Dermis microvascular lymphatic vessel endothelial cell (primary cell): ENCODE measurements at places on chromosomes 2 and 18.

DNA sequence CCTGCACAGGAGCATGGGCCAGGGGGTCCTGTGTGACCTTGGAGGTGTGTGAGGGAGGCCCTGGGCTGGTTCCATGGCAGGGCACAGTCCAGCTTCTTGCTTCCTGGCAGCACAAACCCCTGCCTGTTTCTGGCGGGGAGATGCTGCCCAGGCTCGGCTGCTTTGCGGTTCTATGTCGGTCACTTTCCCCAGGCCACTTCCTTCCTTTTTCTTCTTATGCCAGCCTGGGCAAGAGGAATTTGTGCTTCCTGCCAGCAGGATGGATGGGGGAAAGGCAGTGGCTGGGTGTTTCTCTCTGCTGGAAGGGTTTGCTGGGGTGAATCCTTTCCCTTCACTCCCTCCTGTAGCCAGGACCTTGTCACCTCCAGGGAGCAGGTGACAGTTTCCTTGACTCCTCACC, 24.3 kb downstream of the ASAP2 start:
- no peak for DNase-seq

DNA sequence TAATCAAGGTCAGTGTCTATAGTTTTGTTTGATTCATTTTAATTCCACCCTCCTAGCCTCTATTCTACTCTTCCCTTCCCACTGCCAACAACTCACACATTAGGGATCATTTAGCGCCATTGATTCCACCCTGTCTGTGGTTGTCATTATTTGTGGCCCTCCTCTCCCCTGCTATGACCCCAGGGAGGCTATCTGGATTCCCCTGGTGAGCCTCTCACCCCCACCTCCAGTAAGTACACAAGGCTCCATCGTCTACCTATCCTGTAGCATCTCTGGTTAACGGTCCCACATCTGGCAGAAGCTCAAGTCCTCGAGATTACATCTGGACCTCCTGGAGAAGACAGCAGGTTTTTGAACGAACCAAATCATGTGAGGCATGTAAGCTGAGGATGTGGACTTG, 27.4 kb downstream of the UPP2 start:
- no peak for DNase-seq

DNA sequence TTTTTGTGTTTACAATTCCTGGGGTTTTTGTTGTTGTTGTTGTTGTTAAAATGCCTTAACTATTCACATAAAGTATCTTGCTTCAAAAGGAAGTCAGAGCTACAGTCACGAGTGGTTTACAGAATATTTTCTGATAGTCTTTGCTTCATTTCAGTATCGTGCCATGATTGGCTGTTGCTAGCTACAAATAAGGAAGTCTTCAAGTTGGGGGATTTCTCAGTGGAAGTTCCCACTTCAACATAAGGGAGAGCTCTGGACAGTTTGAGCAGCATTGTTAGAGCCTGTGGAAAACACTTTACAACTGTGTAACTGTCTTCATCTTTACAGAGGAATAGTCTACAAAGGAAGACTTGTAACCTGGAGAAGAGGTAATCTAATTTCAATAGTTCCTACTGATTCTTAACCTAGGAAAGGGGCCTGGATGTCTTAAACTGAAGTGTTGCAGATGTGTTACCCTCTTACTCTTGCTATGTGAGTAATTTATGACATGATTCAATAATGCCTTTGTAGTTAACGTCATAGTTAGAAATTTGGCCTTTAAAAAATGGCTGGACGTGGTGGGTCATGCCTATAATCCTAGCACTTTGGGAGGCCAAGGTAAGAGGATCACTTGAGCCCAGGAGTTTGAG, 23.4 kb upstream of the TANK start:
- no peak for DNase-seq

DNA sequence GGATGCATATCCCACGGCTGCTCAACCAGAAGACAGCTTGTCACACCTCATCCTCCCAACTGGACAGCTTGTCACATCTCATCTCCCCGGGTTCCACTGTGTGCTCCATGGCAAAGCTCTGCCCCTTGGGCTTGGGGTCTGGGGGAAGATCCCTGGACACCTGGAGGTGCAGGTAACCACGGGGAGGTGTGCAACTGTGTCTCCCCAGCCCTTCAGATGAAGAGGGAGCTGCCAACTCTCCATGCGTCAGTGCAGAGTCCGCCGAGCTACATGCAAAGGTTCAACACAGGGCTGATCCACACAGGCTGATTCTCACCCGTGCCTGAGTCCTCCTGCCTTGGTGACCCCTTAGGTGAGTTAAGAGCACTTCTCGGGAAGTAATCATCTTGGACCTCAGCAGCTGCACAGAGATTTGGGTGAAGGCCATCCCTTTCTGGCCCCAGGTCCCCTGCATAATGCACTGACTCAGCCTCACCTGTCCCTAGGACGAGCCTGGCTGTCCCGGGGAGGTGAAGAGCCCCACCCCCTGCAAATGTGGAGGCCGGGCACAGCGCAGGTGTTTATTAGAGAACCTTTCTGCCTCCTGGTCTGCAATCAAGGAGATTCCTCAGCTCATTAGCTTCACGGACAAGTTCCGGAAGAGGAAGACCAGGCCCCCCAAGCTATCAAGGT, 157.9 kb downstream of the PXDN start:
- DNase-seq: no peak

- DNase-seq: no peak
These were observed 59.6 kb downstream of the VIL1 start for GRCh38 chr2:218478544-218478943.

DNA sequence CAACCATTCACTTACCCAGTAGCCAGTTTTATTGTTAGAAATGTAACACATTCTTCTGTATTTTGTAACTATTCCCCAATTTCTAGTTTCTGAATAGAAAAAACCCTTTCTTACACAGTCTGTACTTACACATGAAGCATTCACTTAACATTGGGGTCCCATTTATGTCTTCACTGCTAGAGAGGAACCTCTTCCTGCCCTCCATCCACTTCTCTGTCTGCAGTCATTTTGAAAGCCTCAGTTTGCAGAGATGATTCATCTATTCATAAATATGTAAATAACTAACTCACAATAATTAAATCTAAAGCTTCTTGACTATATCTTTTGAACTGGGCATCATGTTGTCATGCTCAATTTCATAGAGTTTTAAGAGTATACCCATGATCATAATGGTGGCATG, 55.9 kb downstream of the ZRANB3 start:
- DNase-seq: no peak

GRCh38 chr2:13240789-13241487, 524.2 kb downstream of the TRIB2 start:
- no peak for DNase-seq

DNA sequence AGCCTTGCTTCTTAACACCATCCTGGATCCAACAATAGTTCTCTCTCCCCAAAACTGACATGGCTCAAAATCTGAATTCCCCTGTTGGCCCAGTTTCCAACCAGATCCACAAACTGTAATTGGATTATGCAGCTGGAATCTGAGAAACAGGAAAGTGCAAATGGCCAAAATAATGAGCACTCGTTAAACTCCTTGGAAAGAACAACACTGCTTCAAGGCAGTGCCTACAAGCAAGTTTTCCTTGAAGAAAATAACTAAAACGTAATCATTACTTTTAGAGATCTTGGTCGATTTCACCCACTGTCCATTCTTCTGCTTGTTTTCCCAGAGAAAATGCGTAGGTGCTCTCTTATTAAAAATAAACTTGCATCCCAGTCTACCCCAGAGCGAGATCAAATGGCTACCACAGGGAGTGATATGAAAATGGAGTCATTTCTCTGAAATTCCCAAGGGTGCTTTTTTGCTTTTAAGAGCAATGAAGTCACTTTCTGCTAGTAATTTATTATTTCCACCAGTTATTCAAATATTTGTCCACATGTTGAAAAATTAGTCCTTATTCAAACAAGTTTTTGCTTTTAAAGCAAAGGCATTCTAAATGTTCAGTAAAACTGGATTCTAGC, 264.2 kb downstream of the C1D start:
- no peak for DNase-seq

- no peak for DNase-seq
These were observed 15.9 kb upstream of the ZBTB14 start for GRCh38 chr18:5311301-5311989.

GRCh38 chr2:138205281-138205680, 241.0 kb downstream of the HNMT start:
- DNase-seq: no peak

DNA sequence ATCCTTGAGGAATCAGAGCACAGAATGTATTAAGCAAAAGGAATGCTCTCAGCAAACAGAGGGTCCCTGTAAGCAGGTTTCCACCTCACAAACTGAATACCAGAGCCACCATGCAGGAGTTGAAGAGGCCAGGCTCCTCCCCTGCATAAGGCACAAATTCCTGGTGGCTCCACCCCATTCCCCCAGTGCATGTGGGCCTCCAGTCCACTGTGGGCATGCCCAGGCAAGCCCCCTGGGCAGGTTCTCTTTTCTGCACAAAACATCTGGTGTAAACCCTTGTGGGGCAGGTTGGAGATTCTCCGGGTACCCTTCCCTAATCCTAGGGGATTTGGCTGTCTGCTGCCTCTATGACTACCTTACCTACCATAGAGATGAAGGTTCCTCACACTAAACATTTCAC, 166.5 kb downstream of the PTPRM start:
- DNase-seq: no peak

DNA sequence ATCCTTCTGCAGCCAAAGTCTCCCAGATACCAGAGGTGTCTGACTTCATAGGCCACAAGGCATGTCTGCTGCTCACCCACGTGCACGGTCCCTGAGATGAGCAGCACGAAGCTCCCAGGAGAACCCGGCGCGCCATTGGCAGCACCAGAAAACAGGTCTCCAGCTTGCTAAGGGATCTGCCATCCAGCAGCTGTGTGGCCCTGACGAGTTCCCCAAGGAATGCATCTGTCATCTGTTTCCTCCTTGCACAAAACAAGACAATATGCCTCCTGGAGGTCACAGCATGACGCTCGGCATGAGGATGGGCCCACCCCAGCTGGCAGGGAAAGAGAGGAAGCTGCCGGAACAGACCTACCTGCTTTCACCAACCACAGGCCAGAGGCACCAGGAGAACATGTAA, 29.2 kb downstream of the HS6ST1 start:
- DNase-seq: no peak

GRCh38 chr2:11743366-11743765, 3.1 kb upstream of the LPIN1 start:
- DNase-seq: no peak

GRCh38 chr18:46767217-46767616, 10.4 kb upstream of the ST8SIA5 start:
- no peak for DNase-seq

- DNase-seq: peak; percentile 33
These were observed 945.0 kb upstream of the CRIM1 start for GRCh38 chr2:35410431-35411061.

DNA sequence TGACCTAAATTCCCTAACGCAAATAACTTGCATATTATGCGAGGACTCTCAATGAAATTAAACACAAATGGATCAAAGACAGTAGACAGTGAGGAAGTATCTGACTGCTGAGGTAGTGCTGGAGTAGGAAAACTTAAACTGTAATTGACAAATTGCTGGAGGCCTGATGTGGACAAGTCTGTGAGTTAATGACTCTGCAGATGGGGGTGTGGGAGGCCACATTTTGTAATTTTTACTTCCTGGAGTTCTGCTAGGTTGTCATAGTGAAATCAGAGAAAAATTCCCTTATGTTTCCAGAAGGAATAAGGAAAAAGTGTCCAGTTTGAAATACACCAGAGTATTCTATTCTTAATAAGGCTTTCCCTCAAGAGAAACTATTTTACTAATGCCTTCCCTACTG, 333.0 kb upstream of the CNTNAP5 start:
- no peak for DNase-seq

- no peak for DNase-seq
These were observed 1646.8 kb upstream of the TMEFF2 start for GRCh38 chr2:193841384-193842150.

GRCh38 chr2:217095511-217096205, 235.8 kb upstream of the TNP1 start:
- no peak for DNase-seq

DNA sequence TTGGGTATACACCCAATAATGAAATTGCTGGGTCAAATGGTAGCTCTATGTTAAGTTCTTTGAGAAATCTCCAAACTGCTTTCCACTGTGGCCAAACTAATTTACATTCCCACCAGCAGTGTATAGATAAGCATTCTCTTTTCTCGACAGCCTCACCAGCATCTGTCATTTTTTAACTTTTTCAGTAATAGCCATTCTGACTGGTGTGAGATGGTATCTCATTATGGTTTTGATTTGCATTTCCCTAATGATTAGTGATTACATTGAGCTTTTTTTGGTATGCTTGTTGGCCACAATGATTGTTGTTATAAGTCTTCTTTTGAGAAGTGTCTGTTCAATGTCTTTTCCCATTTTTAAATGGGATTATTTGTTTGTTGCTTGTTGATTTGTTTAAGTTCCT, 50.4 kb upstream of the EPAS1 start:
- DNase-seq: no peak

- DNase-seq: peak; percentile 9
These were observed 14.4 kb downstream of the RAB12 start for GRCh38 chr18:8623549-8624106.

DNA sequence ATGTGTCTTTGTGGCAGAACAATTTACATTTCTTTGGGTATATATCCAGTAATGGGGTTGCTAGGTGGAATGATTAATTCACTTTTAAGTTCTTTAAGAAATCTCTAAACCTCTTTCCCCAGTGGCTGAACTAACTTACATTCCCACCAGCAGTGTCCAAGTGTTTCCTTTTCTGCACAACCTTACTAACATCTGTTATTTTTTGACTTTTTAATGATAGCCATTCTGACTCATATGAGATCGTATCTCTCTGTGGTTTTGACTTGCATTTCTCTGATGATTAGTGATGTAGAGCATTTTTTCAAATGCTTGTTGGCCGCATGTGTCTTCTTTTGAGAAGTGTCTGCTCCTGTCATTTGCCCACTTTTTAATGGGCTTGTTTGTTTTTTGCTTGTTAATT, 43.1 kb upstream of the PTH2R start:
- DNase-seq: no peak

DNA sequence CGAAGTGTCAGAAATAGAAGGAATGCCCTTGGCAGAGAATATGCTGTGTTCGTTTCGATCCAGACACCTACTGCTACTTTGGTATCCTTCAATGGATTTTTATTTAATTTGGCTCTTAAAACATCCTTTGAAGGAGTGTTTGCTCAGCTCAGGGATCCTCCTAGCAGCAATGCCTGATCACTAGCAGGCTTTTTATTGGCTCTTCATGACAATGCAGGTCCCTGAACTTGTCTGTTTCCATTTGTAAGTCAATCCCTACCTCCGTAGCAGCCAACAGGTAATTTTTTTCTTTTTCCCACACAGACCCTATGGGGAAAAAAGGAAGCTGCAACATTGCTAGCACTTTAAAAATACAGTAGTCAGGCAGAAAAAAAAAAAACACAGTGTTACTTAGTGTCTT, 366.2 kb upstream of the LRRTM1 start:
- DNase-seq: no peak

- no peak for DNase-seq
These were observed 29.7 kb upstream of the PSME4 start for GRCh38 chr2:54000524-54000923.

DNA sequence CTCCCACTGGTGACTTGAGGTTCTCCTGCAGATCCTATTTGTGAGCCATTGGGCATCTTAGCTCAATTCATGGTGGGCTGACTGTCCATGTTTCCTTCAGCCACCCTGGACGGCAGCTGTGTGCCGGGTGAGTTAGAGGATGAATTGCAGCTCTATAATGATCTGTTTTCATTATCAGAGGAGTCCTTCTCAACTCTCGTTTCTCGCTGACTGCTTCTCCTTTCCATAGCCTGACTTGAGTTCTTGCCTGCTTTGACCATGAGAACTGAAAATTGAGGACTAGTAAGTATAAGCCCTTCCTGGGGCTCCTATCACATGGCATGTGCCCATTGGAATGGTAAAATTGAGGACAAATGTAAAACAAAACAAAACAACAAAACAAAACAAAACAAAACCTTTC, 121.8 kb downstream of the CDC42EP3 start:
- DNase-seq: no peak
